ENCODE measurements at places on chromosomes 7 and 10.

- no peak for DNase-seq
These were observed 351.7 kb downstream of the TCERG1L start for GRCh38 chr10:130959752-130960195.

DNA sequence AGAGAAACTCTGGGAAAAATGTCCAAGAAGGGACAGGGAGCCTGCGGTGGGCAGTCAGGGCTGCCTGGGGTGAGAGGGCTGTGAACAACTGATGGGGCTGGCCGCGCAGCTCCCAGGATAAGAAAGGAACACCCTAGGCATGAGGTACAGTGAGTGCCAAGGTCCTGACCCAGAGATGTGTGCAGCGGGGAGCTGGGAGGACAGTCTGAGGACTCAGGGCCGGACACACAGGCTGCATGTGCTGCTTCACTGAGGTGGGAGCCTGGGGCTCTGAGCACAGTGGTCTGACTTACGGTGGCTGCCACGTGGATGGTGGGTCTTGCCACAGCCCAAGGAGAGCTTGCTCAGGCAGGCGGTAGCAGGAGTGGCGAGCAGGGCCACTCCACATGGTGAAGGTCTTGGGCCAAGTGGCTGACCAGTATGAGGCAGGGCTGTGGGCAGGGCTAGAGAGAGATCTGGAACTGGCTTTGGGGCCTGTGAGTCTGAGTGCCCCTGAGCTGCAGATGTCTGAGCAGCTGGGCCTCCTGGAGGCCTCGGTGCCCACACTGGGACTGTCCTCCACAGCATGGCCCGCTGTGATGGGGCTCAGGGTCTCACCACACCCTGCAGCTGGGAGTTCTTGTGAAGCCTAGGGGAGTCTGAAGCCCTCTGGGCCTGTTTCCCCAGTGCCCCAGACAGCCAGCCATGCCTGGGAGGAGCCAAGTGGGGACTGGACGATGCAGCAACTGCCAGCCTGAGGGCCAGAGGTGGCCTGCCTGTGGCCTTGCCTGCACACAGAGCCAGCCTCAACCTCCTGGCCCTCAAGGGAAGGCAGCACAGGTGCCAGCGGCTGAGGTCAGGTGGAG is 60.3 kb downstream of the RASGEF1A start:
- no peak for DNase-seq

DNA sequence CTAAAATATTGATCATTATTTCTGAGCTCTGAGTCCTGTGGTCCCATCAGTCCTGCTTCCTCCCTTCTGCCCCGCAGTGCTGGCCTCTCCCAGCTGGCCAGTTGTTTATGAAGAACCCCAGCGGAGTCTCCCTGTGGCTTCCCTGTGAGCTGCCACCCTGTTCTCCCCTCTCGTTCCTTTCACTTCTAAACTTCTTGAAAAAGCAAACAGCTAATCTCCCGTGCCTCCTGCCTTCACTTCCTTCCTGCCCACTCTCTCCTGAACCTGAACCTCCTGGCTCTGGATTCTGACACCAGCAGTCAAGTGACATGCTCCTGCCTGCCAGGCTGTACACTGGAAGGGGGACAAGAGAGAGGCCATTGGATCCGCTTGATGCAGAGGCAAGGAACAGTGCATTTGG is 63.7 kb upstream of the ZPBP start:
- no peak for DNase-seq

GRCh38 chr10:132536241-132536876 is 1.2 kb upstream of the INPP5A start:
- no peak for DNase-seq

GRCh38 chr7:82164813-82165212 is 278.8 kb downstream of the CACNA2D1 start:
- no peak for DNase-seq

- no peak for DNase-seq
These were observed 428.8 kb downstream of the SH2D4B start for GRCh38 chr10:80966326-80966986.

- DNase-seq: no peak
These were observed 55.0 kb downstream of the SNX10 start for GRCh38 chr7:26346611-26347203.

DNA sequence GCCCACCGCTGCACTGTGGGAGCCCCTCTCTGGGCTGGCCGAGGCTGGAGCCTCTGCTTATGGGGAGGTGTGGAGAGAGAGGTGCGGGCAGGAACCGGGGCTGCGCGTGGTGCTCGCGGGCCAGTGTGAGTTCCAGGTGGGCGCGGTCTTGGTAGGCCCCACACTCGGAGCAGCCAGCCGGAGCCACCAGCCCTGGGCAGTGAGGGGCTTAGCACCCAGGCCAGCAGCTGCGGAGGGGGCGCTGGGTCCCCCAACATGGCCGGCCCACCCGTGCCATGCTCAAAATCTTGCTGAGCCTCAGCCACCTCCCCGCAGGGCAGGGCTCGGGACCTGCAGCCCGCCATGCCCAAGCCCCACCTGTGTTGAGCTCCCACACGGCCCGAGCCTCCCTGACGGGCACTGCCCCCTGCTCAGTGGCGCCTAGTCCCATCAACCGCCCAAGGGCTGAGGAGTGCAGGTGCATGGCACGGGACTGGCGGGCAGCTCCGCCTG is 856.8 kb upstream of the CELF2 start:
- no peak for DNase-seq

DNA sequence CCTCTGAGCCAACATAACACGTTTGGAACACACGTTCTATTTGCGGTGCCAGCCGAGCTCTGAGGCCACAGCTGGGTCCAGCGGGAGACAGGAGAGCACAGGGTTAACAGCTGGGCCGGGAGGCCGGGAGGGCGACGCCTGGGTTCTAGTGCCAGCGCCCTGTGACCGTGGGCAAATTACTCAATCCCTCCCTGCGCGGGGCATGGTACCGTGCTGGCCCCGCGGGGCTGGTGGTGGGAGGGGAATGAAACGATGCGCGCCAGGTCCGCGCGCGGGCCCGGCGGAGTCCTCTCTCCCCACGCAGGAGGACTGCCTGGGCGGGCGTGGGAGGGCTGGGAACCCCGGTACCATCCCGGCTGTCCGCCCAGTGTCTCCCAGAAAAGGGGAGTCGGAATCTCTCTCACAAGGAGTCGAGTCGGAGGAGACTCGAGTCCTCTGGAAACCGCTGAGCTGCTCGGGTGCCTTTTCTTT is 30.4 kb downstream of the LEP start:
- DNase-seq: no peak

DNA sequence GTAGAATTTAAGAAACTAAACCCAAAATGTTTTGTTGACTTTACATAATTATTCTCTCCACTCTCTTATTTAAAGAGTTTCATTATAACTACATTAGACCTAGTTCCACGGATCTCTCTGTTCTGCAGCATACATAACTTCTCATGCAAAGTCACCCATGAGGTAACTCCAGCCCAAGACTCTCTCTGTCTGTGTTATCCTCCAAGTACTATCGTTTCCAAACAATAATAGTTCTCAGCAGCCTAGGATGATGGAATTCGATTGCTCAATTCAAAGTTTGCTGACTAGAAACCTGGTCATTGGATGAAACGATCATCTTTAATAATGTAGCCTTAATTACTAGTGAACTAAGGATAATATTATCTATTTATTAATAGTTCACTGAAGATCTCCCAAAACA is 203.1 kb upstream of the PTN start:
- DNase-seq: no peak

DNA sequence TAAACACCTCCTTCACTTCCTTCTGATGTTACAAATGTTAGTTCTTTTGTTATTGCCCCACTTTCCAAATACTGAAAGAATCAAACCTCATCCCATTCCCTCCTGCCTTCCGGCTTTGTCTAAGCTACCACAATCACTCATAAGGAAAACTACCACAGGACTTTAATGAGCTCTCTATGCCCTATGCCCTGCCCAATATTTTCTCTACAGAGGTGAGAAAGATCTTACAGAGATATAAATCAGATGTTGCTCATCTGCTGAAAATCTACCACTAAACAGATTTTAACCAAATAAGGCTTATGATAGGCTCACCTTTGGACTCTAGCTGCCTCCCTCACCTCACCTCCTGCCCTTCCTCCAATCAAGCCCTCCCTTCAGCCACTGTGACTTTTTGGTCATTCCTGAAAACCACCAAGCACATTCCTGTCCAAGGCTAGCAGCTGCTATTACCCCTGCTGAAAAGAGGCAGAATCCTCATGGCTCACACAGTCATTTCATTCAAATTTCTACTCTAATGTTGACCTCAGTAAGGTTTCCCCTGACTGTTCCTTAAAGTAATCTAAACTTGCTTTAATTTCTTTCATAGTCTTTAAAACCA is 7.7 kb downstream of the ZNF33B start:
- DNase-seq: no peak

DNA sequence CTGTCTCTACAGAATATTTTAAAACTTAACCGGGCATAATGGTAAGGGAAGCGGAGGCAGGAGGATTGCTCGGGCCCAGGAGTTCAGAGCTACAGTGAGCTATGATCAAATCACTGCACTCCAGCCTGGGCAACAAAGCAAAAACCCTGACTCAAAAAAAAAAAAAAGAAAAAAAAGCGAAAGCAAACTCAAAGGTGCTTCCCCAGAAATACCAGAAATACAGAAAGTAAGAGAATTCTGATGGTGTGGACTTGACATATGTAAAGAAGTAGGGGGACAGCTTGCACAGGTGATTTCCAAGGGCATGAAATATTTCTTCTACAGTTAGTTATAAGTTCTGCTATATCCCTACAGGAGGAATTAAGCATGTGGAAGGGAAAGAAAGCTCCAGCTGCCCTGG is 69.7 kb upstream of the APBB1IP start:
- no peak for DNase-seq

DNA sequence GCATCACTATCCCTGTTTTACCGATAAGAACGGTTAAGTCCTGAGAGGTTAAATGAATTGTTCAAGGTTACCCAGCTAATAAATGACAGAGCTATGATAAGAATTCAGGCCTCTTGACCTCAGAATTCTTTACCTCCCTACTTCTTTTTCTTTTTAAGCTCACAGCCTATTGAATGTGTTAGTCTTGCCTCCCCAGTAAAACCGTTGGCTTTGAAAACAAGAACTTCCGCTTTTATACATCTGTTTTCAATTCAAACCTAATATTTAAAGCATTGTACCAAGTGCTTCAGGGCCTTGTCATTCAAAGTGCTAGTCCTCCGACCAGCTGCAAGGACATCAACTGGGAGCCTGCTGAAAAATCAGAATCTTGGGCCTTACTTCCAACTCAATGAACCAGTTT is 15.6 kb downstream of the SEC31B start:
- DNase-seq: no peak

DNA sequence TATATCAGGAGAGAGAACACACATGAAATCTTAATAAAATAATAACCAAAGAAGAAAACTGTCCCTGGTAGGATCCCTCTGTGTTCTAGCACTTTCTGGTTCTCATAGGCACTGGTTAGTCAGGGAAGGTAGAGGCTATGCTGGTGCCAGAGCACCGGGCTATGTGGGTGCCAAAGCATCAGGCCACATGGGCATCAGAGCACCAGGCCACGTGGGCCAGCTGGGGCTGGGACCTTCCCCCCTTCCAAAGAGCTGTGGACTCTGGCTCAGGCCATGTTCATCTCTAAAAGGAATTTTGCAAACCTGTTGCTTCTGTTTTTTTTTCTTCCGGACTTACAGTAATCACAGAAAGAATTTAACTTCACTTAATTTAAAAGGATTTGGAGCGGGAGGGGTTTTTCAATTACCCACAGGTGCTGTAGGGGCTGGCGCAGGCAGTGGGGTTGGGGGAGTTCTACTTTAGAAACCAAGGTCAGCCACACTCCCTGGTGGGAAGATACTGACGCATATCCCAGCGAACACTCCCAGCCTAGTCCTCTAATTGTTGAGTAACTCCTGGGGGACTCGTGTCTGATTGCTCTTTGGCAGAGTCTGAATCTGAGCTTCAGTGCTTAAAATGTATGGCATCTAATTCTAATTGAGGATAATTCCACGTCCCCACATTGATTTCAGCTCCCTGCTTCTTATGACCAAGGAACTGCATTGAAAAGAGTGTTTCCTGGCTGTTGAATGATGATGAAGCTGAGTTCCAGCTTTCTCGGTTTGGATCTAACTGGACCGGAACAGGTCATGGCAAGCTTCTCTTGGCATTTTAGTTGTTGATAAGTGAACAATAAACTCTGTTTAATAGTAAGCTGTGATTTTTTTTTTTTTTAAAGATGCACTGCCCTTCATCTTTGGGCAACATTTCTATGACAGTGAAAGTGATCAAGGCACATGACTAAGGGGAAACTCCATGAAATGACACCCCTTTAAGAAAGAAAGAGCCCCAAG is 110.7 kb upstream of the FZD8 start:
- DNase-seq: no peak

DNA sequence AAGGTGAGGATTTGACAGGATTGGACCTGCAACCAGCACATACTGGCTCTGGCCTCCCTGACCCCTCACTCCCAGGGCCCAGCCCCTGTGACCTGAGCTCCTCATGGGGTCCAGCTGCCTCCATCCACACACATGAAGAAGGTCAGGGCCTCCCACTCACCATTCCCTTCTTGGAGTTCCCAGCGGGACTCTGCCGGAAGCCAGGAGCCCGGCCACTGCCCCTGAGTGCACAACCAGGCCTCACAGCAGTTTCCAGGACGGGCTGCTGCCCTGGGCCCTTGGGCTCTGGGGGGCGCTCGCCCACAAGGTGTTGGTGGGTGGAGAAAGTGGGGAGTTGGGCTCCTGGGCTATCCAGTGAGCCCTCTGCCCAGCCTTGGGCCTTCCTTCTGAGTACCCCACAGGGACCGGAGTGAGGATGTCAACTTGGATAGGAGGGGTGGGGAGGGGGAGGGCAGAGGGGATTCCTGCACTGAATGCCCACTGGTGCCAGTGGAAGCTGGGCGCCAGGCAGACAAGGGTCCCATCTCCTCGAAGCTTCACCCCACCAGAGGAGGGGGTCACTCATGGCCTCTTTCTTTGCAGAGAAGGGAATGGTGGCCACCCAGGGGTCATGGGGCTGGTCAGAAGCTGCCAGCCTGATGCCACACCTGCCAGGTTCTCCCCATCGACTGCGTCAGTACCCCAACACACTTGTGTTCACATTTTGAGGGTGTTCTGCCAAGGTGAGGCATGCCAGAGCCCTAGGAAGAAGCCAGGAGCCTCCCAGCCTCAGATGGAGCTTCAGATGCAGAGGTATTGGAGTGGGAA is 115.3 kb downstream of the PTPN20 start:
- DNase-seq: no peak

- DNase-seq: no peak
These were observed 759 bp downstream of the DNAJB12 start for GRCh38 chr10:72353965-72354355.

DNA sequence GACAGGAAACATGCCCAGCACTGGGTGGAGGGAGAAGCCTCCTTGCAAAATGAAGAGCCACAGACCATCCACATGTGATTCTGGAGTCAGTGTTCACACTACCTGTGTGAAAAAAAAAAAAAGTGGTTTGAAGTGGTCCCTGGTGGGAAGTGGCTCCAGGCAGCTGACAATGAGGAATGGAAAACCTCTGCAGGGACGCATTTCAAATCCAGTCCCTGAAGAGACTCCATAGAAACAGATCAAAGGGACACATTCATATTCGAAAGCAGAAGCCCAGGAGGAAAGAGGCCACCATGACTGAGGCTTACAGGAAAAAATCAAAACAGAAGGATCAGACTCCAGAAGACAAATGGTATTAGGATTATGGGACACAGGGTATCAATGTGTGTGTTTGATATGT is 11.5 kb upstream of the TCERG1L start:
- no peak for DNase-seq

GRCh38 chr10:132862485-132863420 is 76.8 kb upstream of the NKX6-2 start:
- no peak for DNase-seq

GRCh38 chr10:11604865-11605650 is 6.4 kb downstream of the USP6NL start:
- DNase-seq: no peak
